ENCODE measurements at places on chromosomes 3 and 15. TPM values are rescaled to one million over a fixed set of nuclear protein-coding genes. Genes with fewer than 3 reads are reported as not detected.

- no peaks in the 10 kb centered on the region for H3K36me3 ChIP-seq
- no peak overlapping the region for H3K27ac ChIP-seq
- no peak for DNase-seq
- no peak overlapping the region for H3K4me3 ChIP-seq
Observed at GRCh38 chr3:165336786-165337185, 140.6 kb upstream of the SLITRK3 start.

A4GNT gene
- not detected for polyA plus RNA-seq

- no peak overlapping the region for H3K27ac ChIP-seq
- H3K4me3 ChIP-seq = no peak overlapping the region
- DNase-seq = no peak
- H3K36me3 ChIP-seq = no peaks in the 10 kb centered on the region
Observed at GRCh38 chr3:50491023-50491422, 12.4 kb downstream of the CACNA2D2 start.

EIF3J gene
- polyA plus RNA-seq = 21.1 TPM

GRCh38 chr3:120418866-120419490, 31.8 kb downstream of the FSTL1 start:
- H3K36me3 ChIP-seq = no peaks in the 10 kb centered on the region
- H3K4me3 ChIP-seq = no peak overlapping the region
- no peaks in the 10 kb centered on the region for H3K27me3 ChIP-seq
- H3K4me1 ChIP-seq = peaks cover 14% of the 10 kb centered on the region

- no peak for DNase-seq
- no peak overlapping the region for H3K27ac ChIP-seq
- H3K4me1 ChIP-seq = no peaks in the 10 kb centered on the region
- no peak overlapping the region for H3K4me3 ChIP-seq
Observed at GRCh38 chr3:147654827-147655226, 245.7 kb downstream of the ZIC1 start.

- no peak overlapping the region for H3K4me3 ChIP-seq
- no peaks in the 10 kb centered on the region for H3K27me3 ChIP-seq
- DNase-seq = no peak
- H3K36me3 ChIP-seq = no peaks in the 10 kb centered on the region
- H3K4me1 ChIP-seq = peaks cover 9% of the 10 kb centered on the region
Observed at GRCh38 chr15:68375716-68376220, 56.2 kb downstream of the ITGA11 start.

OIP5 gene
- 0.97 TPM for polyA plus RNA-seq

DNA sequence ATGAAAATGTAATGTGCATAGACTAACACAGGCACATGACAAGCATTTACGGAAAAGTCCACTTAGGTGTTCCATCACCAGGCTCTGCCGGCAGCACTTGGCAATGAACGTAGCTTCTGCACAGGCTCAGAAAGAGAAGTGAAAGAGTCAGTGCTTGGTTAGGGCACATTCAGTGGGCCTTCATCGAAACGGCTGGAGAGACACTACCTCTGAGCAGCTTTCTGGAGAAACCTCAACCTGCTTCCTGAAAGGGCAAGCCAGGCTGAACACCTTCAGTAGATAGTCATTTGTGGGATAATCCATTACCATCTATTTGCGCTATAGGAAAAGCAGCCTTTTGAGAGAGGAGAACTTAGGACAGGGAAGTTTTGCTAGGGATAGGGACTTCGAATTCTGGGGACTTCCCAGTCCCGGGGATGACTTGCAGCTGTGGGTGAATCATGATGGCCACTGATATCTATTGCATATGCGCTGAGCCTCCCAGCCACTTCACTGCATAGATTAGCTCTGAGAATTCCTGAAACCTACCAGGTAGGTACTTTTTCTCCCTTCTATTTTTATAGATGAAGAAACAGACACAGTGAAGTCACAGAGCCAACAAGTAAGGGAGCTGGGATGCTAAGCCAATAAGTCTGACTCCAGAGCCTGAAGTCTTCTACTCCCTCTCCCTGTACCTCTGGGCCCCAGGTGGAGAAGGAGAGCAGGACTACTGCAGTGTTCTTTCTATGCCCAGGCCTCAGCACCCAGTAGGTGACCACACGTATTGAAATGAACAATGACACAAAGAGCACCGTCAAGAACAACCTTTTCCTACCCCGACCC, 4.2 kb upstream of the SH2D7 start:
- peak; percentile 58 for DNase-seq
- H3K27ac ChIP-seq = no peak overlapping the region
- H3K27me3 ChIP-seq = no peaks in the 10 kb centered on the region
- no peaks in the 10 kb centered on the region for H3K36me3 ChIP-seq
- H3K4me1 ChIP-seq = peaks cover 9% of the 10 kb centered on the region

- no peaks in the 10 kb centered on the region for H3K27me3 ChIP-seq
- DNase-seq = no peak
- no peaks in the 10 kb centered on the region for H3K36me3 ChIP-seq
- no peaks in the 10 kb centered on the region for H3K4me1 ChIP-seq
Observed at GRCh38 chr3:60746695-60747416, 504.4 kb downstream of the FHIT start.

ZBTB38 gene
- polyA plus RNA-seq = 8.1 TPM

DNA sequence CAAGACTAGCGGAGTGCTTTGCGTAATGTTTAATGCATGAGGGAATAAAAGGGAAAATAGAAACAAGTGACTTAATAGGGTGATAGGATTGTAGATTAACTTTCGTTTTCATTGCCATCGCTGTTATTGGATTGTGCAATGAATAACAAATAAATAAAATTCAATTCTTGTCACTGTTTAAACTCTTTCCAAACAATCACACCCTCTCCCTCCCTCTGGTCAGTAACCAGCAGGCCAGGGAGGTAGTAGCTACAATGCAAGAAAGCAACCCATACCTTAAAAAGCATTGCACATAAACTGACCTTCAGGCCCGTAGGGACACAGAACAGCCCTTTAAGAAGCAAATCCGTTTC, 705 bp upstream of the TFRC start:
- peaks cover 25% of the 10 kb centered on the region for H3K4me1 ChIP-seq
- peak overlapping the region; percentile 98 for H3K4me3 ChIP-seq
- peak overlapping the region; percentile 84 for H3K27ac ChIP-seq
- H3K27me3 ChIP-seq = no peaks in the 10 kb centered on the region

Measured in B cell (primary cell).